ENCODE measurements at places on chromosomes 4 and X.

- H3K27me3 ChIP-seq = no peaks in the 10 kb centered on the region
- H3K4me3 ChIP-seq = no peak overlapping the region
- H3K36me3 ChIP-seq = peaks cover 10% of the 10 kb centered on the region
- no peak overlapping the region for H3K27ac ChIP-seq
Measured at GRCh38 chr4:48710446-48711209, 69.5 kb downstream of the FRYL start.

DNA sequence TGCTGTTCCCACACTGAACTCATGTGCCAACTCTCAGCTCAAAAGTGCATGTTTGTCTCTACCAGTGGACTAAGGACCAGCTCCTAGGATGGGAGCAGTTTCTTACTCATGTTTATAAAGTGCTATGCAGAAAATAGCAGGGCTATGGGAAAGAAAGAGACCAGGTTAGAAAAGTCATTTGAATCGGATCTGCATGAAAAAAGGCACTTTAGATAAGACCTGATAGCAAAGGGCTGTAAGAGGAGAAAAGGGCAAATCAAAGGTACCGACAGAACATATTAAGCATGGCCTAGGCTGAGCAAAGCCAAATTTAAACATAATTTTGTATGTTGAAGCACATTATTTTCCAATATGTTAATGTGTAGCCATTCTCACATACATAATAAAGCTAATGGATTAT lies 362.3 kb upstream of the ZFP42 start:
- H3K4me1 ChIP-seq = no peaks in the 10 kb centered on the region
- no peak overlapping the region for H3K27ac ChIP-seq
- no peak overlapping the region for H3K4me3 ChIP-seq
- no peaks in the 10 kb centered on the region for H3K27me3 ChIP-seq

DNA sequence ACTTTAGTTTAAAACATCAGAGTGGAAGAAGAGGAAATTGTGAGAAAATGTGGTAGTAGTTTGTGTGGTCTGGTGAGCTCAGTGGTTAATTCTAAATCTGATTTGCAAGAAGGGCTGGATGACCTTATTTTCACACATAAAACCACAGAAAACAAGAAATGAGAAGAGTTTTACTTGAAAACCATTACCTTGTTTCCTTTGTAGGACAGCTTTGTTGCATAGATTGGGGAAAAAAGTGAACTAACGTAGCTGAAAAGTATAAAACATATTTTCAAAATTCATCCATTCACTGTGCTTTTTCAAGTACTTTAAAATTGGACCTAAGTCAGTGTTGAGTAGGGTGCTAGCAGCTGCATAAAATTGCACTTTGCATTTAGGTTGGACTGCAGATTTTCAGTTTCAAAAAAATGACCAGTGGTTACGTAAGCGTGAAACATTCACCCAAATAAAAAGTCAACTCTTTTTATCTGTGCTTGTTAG lies 211.3 kb downstream of the ARHGAP10 start:
- no peak overlapping the region for H3K27ac ChIP-seq
- H3K4me3 ChIP-seq = no peak overlapping the region
- H3K36me3 ChIP-seq = peaks cover 16% of the 10 kb centered on the region
- 0 out of 2 replicates have a peak, but pooled peaks cover 4% of the 10 kb centered on the region for H3K4me1 ChIP-seq

GRCh38 chrX:3504916-3505315 lies 158.5 kb upstream of the MXRA5 start:
- no peaks in the 10 kb centered on the region for H3K27me3 ChIP-seq
- H3K36me3 ChIP-seq = no peaks in the 10 kb centered on the region
- H3K4me3 ChIP-seq = no peak overlapping the region
- peaks cover 8% of the 10 kb centered on the region for H3K4me1 ChIP-seq
- 0 out of 2 replicates have a peak overlapping the region, but pooled peaks have one; percentile 18 for H3K27ac ChIP-seq
- DNase-seq = peak; percentile 59
